ENCODE measurements at places on chromosomes 6 and 20.
A peak's percentile ranks its signal among the peaks of the same experiment; 100 is the strongest.

- H3K4me3 ChIP-seq: no peak overlapping the region
- no peak overlapping the region for H3K27ac ChIP-seq
- H3K27me3 ChIP-seq: no peaks in the 10 kb centered on the region
- DNase-seq: no peak
- no peaks in the 10 kb centered on the region for H3K36me3 ChIP-seq
Measured at GRCh38 chr20:16147916-16148315, 425.3 kb downstream of the KIF16B start.

GRCh38 chr6:130377915-130378314 lies 12.1 kb downstream of the TMEM200A start:
- H3K4me1 ChIP-seq: peaks cover 8% of the 10 kb centered on the region
- H3K27ac ChIP-seq: peak overlapping the region; percentile 39
- peak overlapping the region; percentile 11 for H3K4me3 ChIP-seq
- peaks cover 5% of the 10 kb centered on the region for H3K36me3 ChIP-seq
- H3K27me3 ChIP-seq: no peaks in the 10 kb centered on the region

DNA sequence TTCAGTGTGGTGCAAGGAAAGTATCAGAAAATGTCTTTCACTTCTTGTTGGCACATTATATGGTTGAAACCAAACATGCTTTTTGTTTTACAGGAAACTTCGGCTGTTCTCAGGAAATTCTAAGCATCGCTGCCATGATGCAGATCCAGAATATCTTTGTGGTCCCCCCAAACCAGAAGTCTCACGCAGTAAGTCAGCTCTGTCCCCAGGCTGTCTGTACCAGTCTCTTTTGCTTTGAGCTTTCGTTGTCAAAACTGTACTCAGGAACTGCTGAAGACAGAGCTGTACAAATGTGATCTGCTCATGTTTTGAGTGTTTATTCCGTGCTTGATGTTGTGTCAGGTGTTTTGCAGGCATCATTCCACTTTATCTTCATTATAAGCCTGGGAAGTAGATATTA lies 59.6 kb downstream of the DHX35 start:
- peaks cover 43% of the 10 kb centered on the region for H3K36me3 ChIP-seq
- H3K4me3 ChIP-seq: no peak overlapping the region
- no peaks in the 10 kb centered on the region for H3K27me3 ChIP-seq
- no peak overlapping the region for H3K27ac ChIP-seq

- H3K27me3 ChIP-seq: no peaks in the 10 kb centered on the region
- no peak overlapping the region for H3K27ac ChIP-seq
Measured at GRCh38 chr6:11298651-11299420, 66.4 kb upstream of the NEDD9 start.

DNA sequence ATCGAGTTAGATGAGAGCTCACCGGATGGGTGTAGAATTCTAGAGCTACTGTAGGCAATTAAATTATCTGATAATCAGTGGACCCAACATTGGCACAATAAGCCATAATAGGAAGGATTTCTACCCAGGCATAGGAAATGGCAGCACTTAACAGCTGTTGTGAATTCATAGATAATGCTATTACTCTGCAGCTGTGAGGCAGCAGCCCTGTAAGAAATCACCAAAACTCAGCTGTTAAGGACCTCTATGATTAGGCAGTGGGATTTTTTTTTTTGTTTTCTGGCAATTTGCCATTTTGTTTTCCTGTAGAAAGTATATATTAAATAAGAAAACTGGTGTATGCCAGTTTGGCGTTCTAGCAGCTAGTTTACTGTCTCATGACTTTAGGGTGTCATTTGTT lies 609.1 kb upstream of the SLC35B3 start:
- H3K4me3 ChIP-seq: no peak overlapping the region
- no peak for DNase-seq
- H3K4me1 ChIP-seq: no peaks in the 10 kb centered on the region
- H3K27me3 ChIP-seq: no peaks in the 10 kb centered on the region

DNA sequence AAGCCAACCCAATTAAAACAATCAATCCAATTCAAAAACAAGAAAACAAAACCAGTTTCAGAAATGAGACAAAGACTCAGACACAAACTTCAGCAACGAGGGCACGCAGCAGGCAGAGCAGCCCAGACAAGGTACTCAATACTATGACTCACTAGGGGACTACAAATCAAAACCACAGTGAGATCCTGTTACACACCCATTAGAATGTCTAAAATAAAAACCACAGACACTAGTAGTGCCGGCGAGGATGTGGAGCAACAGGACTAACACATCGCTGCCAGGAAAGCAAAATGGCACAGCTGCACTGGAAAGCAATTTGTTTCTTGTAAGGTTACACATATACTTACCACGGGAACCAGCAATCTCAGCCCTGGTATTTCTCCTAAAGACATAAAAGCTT lies 28.4 kb upstream of the MAS1L start:
- DNase-seq: no peak
- H3K36me3 ChIP-seq: no peaks in the 10 kb centered on the region
- peaks cover 6% of the 10 kb centered on the region for H3K4me1 ChIP-seq
- H3K27me3 ChIP-seq: peaks cover 7% of the 10 kb centered on the region
- no peak overlapping the region for H3K4me3 ChIP-seq
- no peak overlapping the region for H3K27ac ChIP-seq

- no peaks in the 10 kb centered on the region for H3K36me3 ChIP-seq
- H3K27me3 ChIP-seq: peaks cover 4% of the 10 kb centered on the region
- no peak for DNase-seq
- no peak overlapping the region for H3K27ac ChIP-seq
Measured at GRCh38 chr6:111074311-111074710, 13.0 kb upstream of the SLC16A10 start.

DNA sequence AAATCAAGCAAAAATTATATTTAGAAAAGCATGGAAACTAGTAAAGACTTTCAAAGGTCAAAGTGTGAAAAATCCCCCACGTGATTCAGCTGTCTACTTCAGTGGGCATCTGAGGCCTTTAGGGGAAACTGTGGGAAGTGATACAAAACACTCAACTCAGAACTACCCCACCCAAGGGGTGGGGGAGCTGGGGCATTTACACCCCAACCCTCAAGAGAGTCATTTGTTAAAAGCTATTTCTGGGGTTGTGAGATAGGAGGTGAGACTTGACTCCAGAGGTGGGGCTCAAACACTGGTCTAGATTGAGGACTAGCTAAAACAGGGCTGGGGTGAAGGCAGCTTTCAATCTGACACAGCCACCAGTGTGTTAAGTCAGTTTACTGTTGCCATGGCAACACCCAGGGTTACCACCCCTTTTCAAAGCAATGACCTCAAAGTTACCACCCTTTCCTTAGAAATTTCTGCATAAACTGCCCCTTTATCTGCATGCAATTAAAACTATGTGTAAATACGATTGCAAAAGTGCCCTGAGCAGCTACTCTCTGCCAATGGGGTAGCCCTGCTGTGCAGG lies 9.9 kb upstream of the GTSF1L start:
- no peak overlapping the region for H3K27ac ChIP-seq
- no peaks in the 10 kb centered on the region for H3K27me3 ChIP-seq
- no peaks in the 10 kb centered on the region for H3K36me3 ChIP-seq
- H3K4me3 ChIP-seq: no peak overlapping the region
- DNase-seq: no peak

- peaks cover 22% of the 10 kb centered on the region for H3K27me3 ChIP-seq
- no peaks in the 10 kb centered on the region for H3K36me3 ChIP-seq
- no peak overlapping the region for H3K4me3 ChIP-seq
- DNase-seq: no peak
- H3K27ac ChIP-seq: no peak overlapping the region
Measured at GRCh38 chr6:52227495-52227894, 16.8 kb downstream of the IL17F start.

- DNase-seq: no peak
- H3K36me3 ChIP-seq: no peaks in the 10 kb centered on the region
- no peaks in the 10 kb centered on the region for H3K4me1 ChIP-seq
- H3K27ac ChIP-seq: no peak overlapping the region
Measured at GRCh38 chr6:31465185-31465536, 32.8 kb upstream of the MICB start.

Measured in type B pancreatic cell (in vitro differentiated cells).